ENCODE measurements at places on chromosomes 16 and 17.

- DNase-seq, result peak; percentile 2
Measured at GRCh38 chr16:6081320-6081976, 983.9 kb upstream of the EEF2KMT start.

DNA sequence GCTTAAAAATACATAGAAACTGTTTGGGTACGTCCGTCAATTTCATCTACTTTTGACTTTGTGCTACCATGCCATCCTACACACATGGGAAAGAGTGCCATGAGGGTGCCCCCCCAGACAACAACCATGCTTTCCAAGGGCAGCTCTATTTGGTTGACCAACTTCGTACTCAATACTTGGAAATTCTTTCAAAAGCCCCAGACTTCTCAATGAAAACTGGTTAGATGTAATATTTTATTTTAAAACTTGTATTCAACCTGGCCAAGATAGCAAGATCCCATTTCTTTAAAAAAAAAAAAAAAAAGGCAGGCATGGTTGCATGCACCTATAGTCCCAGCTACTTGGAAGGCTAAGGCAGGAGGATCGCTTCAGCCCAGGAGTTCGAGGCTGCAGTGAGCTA, 98.4 kb downstream of the PARN start:
- no peak for DNase-seq

DNA sequence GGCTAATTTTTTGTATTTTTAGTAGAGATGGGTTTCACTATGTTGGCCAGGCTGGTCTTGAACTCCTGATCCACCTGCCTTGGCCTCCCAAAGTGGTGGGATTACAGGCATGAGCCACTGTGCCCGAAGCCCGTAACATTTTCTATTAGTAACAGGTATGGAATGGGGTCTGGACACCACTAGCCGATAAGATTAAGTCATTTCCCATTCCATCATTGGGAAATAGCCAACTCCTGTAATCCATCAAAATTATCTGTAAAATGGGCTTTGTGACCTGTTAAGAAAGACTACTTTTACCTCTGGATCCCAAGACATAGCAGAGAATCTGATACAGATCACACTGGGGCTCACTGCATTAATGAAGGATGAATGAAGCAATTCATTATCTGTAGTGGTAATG, 3.9 kb upstream of the LUC7L3 start:
- no peak for DNase-seq

- DNase-seq, result no peak
Measured at GRCh38 chr16:12290165-12290564, 313.6 kb downstream of the SNX29 start.

DNA sequence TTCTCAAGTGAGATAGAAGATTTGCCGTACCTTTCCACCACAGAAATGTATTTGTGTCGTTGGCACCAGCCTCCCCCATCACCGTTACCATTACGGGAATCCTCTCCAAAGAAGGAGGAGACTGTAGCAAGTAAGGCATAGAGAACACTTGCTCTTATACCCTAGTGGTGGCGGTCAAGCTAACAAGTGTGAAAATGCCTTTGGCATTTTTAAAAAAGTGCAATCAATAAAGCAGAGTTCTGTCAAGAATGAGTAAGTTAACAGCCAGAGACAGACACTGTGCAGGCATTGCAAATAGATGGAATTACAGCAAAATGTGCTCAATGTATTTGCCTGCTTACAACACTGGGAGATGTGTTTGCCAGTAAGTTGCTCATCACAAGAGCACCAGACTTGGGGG, 7.7 kb downstream of the MSL1 start:
- no peak for DNase-seq

- DNase-seq, result no peak
Measured at GRCh38 chr16:62424206-62424605, 388.0 kb upstream of the CDH8 start.

GRCh38 chr16:86117756-86118155, 218.8 kb downstream of the IRF8 start:
- DNase-seq, result peak; percentile 18

DNA sequence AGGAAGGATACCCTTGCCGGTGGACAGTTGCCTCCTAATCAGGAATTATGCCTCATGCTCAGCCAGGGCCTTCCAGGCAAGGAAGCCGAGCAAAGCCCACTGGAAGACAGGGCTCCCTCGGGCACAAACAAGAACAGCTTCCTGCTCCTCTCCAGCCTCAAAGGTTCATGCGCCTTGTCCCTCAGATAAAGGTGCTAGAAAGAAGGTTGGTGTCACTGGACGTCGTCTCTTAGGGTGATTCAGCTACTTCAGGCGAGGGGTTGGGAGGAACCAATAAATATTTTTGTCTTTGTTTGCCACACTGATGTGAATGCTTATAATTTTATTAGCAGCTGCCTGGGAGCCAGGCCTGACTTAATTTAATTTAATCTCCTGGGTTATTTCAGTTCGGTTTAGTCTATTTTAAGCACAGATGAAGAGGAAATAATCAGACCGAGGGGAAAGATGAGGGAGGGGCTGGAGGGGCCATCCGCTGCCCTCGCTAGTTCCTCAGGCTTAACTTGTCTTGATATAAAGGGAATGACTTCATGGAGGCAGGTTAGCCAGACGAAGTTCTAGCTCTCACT, 171.8 kb upstream of the CACNG5 start:
- no peak for DNase-seq

- DNase-seq, result peak; percentile 49
Measured at GRCh38 chr16:57071831-57072582, 20.4 kb upstream of the CPNE2 start.

DNA sequence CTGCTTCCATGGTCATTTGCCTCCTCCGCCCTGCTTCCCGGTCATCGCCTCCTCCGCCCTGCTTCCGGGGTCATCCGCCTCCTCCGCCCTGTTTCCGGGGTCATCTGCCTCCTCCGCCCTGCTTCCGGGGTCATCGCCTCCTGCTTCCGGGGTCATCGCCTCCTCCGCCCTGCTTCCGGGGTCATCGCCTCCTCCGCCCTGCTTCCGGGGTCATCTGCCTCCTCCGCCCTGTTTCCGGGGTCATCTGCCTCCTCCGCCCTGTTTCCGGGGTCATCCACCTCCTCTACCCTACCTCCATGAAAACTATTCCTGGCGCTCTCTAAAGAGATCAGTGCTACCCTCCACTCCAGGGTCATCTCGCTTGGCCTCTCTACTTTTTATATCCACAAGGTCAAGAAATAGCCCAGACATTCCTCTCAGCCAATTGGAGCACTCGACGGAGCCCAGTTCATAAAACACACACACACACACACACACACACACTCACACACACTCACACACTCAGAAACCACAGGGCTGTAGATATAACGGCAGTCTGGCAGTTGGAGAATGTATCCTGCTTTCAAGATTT, 44.8 kb downstream of the TRARG1 start:
- DNase-seq, result no peak

GRCh38 chr17:4719684-4720221, 9.3 kb downstream of the ARRB2 start:
- DNase-seq, result no peak

DNA sequence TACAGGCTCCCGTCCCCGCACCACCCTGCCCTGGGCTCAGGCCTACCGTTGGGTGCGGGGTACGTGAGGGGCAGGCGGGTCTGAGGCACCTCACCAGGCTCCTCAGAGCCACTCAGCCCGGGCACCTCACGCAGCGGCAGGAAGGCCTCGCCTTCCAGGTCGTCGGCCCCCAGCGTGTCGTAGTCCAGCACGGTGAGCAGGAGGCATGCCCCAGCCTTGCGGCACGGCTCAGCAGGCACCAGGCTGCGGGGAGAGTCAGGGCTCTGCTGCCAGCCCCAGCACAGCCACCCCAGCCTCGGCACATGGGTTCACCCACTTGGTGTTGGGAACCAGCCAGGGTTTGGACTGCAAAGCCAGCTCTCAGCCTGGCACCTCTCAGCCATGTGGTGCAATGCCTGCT, 15.5 kb downstream of the UNC13D start:
- DNase-seq, result no peak

- peak; percentile 66 for DNase-seq
Measured at GRCh38 chr17:18016426-18016825, 22.5 kb downstream of the ATPAF2 start.

DNA sequence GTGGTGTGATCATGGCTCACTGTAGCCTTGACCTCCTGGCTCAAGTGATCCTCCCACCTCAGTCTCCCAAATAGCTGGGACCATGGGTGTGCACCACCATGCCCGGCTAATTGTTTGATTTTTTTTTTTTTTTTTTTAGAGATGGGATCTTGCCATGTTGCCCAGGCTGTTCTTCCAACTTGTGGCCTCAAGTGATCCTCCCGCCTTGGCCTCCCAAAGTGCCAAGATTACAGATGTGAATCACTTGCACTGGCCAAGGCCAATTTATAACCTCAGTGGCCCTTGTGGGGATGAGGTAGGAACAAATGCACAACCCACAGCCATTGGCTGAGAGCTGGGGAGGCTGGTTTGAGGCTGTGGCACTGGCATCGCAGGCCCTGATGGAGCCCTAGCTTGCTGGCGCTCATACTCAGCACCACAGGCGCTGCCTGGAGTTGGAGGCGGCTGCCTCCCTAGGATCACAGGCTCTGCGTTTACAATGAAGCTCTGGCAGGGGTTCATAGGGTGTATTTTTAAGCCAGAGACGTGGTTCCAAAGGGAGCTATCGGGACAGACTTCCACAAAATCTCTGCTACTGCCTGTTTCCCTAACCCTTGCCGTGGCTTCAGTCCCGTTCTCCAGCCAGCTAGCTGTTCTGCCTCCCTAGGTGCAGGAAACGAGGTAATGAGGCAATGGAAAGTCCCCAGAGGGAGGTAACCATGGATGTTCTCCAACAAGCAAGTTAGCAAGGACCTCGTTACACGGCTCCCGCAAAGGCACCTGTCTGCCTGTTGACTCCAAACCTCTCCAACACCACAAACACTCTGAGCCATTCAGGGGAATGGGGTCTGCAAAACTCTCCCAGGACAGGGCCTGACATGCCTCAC, 2.9 kb downstream of the ABCA3 start:
- no peak for DNase-seq

DNA sequence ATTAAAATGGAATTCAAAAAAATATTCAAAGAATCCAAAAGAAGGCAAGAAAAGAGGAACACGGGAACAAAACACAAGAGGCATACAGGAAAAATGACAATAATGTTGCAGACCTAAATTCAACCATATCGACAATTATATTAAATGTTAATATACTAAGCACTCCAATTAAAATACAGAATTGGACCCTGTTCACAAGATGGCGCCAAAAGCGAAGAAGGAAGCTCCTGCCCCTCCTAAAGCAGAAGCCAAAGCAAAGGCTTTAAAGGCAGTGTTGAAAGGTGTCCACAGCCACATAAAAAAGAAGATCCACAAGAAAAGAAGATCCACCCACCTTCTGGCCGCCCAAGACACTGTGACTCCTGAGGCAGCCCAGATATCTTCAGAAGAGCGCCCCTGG, 6.3 kb upstream of the XAF1 start:
- peak; percentile 47 for DNase-seq

DNA sequence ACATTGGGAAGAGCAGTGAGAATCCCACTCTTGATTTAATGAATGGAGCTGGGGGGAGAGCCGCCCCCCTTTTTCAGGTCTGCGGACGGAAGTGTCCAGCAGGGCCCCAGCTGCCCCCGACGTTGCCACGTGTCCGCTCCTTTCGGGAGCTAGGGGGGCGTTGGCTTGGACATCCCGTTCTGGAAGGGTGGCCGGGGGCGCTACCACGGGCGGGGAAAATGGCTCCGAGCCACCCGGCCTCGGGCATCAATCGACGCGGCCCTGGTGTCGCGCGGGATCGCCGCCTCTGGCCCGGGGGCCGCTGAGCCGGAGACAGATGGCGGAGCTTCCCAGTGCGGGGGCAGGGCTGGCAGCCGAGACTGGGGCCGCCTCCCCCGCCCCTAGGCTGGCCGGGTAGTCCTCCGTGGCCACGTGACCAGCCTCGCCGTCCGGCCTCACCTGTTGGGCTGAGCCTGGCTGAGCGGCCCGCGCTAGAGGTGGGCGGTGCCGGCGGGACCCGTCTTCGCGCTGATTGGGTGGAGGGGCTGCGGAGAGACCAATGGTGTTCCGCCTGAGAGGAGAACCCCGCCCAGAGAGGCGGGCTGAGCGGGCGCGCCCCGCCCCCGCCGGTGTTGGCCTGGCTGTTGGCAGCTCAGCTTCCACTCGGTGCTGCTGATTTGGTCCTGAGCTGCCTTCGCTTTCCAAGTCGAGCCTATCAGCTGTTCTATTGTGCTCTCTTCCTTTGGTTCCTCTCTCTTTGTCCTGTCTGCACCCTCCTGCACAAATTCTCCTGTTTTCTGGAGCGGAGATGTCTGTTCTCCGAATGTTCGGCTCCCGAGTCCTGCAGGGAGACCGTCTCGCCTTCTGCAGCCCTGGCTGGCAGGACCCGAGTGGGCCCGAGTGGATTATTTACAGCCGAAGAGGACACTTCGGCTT, 8.3 kb downstream of the HS3ST3B1 start:
- DNase-seq, result peak; percentile 94

DNA sequence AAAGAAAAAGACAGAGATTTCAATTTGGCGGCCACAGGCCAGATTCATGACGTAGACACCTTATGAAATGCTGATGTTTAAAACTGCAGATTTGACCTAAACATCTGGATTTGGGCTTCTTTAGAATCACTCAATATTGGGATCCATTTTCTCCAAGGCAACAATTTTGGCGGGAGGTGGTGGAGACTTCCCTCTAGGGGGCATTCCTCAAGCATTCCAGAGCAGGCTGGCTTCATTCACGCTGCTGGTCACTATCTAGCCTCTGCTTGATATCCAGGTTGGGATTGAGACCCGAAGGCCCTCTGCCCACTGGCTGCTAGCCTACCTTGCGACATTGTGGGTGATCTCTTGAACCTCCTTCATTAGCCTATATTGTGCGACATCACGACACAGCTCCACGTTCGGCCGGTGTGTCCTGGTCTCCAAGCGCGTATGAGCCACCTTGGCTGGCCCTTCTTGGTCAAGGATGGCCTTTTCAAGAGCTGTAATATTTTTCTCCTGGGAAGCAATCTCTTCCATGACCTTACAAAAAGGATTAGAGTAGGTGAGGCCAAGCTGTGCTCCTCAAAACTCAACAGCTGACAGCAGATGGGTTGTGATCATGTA, 24.5 kb downstream of the FBXO39 start:
- DNase-seq, result peak; percentile 25

DNA sequence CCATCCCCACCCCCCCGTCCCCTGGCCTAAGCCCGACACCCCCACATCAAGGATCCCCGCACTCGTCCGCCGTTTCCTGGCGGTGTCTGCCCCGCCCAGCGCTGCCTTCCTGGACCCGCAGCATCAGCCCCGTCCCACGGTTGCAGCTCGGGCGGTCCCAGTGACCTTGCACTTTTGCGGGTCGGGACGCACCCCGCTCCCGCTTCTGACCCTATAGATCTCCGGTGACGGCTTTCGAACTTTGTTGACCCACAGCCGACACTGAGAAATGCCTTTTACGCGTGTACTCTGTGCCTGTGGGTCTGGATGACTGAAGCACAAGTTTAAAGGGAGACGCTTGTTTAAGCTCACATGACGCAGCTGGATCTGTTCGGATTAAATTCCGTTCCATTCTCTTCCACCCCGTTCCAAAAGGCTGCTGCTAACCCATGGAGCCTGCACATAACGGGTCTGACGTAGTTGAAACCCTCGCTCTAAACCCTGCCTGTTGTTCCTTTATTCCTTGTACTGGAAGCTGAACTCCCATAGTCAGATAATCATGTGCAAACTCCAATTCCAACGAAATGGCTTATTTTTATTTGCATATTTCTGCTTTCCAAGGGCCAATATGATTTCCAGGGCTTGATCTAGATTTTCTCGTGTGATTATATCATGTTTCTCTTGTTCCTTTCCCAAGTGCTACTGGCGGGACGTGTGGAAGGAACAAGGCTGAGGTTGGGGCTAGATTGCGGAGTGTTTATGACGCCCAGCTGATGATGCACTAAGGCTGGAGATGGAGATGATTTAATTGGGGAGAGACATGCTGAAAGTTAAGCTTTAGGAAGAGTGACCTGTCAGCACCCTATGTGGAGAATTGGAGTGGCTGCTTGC, 834 bp downstream of the FLYWCH1 start:
- DNase-seq, result peak; percentile 44
